ENCODE measurements at places on chromosomes 1 and 21. TPM values are rescaled to one million over a fixed set of nuclear protein-coding genes. Genes with fewer than 3 reads are reported as not detected.

Gene PGLYRP4
- total RNA-seq = not detected

Gene MARCKSL1
- total RNA-seq = 455 TPM

Gene FAM167B
- total RNA-seq = 101 TPM

DNA sequence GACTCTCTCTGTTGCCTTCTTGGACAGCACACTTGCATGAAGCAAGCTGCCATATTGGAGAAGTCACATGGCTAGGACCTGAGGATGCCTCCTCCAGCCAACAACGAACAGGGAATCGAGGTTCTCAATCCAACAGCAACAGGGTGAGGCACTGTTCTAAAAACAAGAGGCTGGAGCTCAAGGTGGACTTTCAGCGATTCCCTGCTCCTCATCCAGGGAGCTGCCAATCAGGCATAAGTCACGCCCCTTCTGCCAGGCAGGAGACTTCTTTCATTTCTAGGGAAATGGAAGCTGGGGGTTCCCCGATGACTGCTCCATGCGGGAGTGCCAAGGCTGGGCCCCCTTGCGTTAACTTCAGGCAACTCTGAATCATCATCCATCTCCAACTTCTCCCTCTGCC, 22.7 kb upstream of the IFNAR1 start:
- DNase-seq = no peak

Gene LRRC38
- not detected for total RNA-seq

GRCh38 chr1:116667078-116667574, 407 bp downstream of the IGSF3 start:
- no peak for DNase-seq

Gene PKLR
- not detected for total RNA-seq

- no peak for DNase-seq
These were observed 85.9 kb downstream of the KCNJ15 start for GRCh38 chr21:38342739-38343138.

Gene KLHL12
- total RNA-seq = 20.4 TPM
